ENCODE measurements at places on chromosomes 16 and 17.

- H3K4me1 ChIP-seq, result peaks cover 13% of the 10 kb centered on the region
- H3K27me3 ChIP-seq, result peaks cover 10% of the 10 kb centered on the region
- H3K4me3 ChIP-seq, result no peak overlapping the region
These were observed 27.2 kb upstream of the ITGAX start for GRCh38 chr16:31327646-31328225.

DNA sequence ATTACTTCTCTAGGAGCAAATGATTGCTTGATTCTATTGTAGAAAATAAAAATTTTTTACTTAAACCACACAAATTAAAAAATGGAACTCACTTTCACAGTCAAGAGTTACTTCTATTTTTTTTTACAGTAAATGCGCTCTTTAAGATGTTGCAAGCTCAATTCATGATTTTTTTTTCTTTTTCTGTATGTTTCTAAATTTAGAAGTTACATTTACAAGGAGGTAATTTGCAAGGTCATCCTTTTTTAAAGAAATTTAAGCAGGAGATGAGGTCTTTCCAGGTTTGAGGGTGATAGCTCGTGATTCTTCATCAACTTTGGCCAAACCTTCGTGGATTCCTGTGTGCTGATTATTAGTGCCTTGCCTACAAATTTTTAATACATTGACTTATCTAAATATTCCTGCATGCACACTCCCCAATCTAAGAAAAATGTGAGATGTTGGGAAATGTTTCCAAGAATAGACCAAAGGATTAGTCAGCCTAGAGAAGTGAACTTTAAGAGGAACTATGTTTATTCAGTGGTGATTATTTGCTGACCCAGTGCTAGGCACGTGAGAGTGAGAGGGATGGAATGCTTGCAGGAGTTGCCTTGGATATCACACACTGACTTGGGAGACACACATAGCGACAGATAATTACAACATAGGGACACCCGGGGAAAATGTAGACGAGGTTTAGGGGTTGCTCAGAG lies 429.8 kb downstream of the MAF start:
- no peak overlapping the region for H3K27ac ChIP-seq
- peaks cover 7% of the 10 kb centered on the region for H3K27me3 ChIP-seq
- H3K36me3 ChIP-seq, result peaks cover 11% of the 10 kb centered on the region
- no peak for DNase-seq

DNA sequence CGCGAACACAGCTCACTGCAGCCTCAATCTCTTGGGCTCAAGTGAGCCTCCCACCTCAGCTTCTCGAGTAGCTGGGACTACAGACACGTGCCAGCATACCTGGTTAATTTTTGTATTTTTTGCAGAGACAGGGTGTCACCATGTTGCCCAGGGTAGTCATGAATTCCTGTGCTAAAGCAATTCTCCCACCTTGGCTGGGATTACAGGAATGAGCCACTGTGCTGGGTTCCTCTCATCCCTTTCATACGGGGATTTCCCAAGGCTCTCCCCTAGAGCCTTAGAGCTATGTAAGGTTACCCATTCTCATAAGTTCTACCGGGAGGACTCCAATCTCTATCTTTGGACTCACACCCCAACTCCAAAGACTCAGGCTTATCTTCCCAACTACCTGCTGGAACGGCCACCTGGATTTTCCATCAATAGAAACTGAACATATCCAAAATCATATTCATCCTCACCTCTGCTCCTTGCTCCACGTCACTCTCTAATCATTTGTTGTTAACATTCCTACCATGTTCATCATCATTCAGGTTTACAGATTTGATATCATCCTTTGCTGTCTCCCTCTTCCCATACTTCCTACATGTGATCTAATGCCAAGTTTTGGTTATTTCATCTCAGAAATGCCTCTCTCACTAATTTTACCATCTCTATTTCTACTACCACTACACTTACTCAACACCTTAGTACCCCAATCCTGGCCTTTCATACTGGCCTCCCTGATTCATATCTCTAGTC lies 92.5 kb downstream of the NCOR1 start:
- no peak overlapping the region for H3K4me3 ChIP-seq
- DNase-seq, result no peak
- no peak overlapping the region for H3K27ac ChIP-seq

- DNase-seq, result no peak
- peaks cover 7% of the 10 kb centered on the region for H3K4me1 ChIP-seq
- H3K27me3 ChIP-seq, result no peaks in the 10 kb centered on the region
- no peaks in the 10 kb centered on the region for H3K36me3 ChIP-seq
- H3K27ac ChIP-seq, result no peak overlapping the region
These were observed 14.2 kb downstream of the NFAT5 start for GRCh38 chr16:69579783-69580481.

- H3K27ac ChIP-seq, result no peak overlapping the region
- no peak for DNase-seq
- H3K4me3 ChIP-seq, result no peak overlapping the region
- peaks cover 11% of the 10 kb centered on the region for H3K4me1 ChIP-seq
- peaks cover 57% of the 10 kb centered on the region for H3K27me3 ChIP-seq
- H3K36me3 ChIP-seq, result no peaks in the 10 kb centered on the region
These were observed 11.9 kb upstream of the ZNHIT3 start for GRCh38 chr17:36474571-36474970.

DNA sequence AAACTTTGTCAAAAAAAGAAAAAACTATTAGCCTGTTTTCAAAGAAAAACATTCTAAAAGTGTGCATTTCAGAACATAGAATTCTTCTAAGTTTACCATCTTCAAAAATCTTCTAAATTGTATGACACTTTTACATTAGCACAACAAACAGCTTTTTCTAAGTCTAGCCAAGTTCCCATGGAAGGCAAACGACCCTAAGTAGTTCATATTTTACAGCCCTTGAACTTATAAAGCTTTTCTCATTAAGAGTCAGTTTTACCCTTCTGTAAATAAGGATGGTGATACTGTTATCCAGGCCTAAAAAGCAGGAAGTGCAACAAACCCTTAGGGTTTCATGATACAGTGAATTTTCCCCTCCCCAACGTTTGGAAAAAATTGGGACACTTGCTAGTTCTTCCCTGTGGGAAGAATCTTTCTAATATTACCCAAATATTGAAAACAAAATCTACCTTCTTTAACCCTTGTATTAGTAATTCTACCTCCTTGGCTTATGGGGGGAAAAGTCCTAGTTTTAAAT lies 4.0 kb upstream of the ARL6IP1 start:
- H3K27me3 ChIP-seq, result no peaks in the 10 kb centered on the region
- peaks cover 18% of the 10 kb centered on the region for H3K4me1 ChIP-seq
- no peak for DNase-seq

DNA sequence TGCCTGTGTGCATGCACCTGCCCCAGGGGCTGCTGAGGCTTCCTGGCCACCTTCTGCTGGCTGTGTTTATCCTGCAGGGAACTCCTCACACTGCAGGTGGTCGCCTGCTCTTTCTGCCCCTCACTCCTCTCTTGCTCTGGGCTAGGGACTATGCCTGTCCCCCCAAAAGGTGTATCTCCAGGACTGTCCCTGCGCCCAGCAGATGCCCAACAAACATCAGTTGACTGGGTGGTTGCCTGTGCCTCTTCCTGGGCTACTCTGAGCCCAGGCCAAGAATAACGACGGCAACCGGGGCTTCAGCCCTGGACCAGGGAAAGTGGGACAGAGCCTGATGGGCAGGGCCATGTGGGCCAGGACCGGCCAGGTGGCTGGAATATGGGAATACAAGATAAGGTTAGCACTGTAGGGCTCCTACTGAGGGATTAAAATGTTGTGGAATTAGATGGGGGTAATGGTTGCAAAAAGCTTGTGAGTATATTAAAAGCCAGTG lies 55.4 kb downstream of the VAC14 start:
- no peak overlapping the region for H3K4me3 ChIP-seq
- H3K4me1 ChIP-seq, result peaks cover 3% of the 10 kb centered on the region
- H3K36me3 ChIP-seq, result peaks cover 13% of the 10 kb centered on the region
- H3K27me3 ChIP-seq, result no peaks in the 10 kb centered on the region
- no peak for DNase-seq

GRCh38 chr17:38730526-38731379 lies 612 bp downstream of the CISD3 start:
- H3K4me1 ChIP-seq, result peaks cover 39% of the 10 kb centered on the region
- peak overlapping the region; percentile 98 for H3K4me3 ChIP-seq
- H3K27ac ChIP-seq, result peak overlapping the region; percentile 93
- no peaks in the 10 kb centered on the region for H3K27me3 ChIP-seq

DNA sequence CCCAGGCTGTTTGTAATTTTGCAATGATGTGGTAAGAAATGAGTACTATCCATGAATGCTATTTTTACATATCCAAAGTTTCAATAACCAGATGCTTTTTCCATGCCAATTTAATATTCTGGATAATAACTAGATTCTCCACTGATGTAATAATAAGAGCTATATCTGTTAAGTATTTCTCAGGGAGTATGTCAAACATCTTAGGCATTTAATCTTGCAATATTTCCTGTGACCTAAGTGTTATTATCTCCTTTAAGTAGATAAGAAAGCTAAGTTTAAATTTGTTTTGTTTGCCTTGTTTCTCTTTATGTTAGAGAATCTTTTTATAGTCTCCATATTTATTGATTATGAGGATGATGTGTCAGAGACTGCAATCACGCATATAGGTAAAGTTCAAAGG lies 32.3 kb upstream of the HS3ST3A1 start:
- no peak for DNase-seq
- no peaks in the 10 kb centered on the region for H3K27me3 ChIP-seq
- H3K4me3 ChIP-seq, result no peak overlapping the region
- no peaks in the 10 kb centered on the region for H3K4me1 ChIP-seq

GRCh38 chr17:49414622-49415350 lies at the start of gene PHB1:
Gene PHB1 (minus strand): TSS chr17:49414882. CDS start chr17:49413264, 1,618 bp downstream.
- H3K27me3 ChIP-seq, result no peaks in the 10 kb centered on the region
- H3K36me3 ChIP-seq, result peaks cover 20% of the 10 kb centered on the region

DNA sequence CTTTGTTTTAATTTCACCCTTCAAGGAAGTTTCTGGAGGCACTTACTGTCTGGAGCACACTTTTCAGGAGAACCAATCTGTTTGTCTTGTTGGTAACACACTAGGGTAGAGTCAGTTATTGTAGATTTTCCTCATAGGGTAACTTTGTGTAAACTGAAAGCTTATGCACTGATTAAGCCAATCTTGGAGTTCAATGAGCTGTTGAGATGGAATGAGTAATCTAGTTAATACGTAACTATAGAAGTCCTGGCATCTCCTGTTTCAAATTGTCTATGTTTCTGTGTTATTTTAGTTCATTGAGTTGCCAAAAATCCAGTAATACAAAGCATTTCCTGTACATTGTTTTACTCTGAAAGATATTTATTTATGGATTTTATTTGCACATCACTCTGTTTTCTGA lies 111.6 kb upstream of the HAS3 start:
- H3K27ac ChIP-seq, result no peak overlapping the region
- no peaks in the 10 kb centered on the region for H3K4me1 ChIP-seq
- H3K36me3 ChIP-seq, result peaks cover 6% of the 10 kb centered on the region
- no peak for DNase-seq

DNA sequence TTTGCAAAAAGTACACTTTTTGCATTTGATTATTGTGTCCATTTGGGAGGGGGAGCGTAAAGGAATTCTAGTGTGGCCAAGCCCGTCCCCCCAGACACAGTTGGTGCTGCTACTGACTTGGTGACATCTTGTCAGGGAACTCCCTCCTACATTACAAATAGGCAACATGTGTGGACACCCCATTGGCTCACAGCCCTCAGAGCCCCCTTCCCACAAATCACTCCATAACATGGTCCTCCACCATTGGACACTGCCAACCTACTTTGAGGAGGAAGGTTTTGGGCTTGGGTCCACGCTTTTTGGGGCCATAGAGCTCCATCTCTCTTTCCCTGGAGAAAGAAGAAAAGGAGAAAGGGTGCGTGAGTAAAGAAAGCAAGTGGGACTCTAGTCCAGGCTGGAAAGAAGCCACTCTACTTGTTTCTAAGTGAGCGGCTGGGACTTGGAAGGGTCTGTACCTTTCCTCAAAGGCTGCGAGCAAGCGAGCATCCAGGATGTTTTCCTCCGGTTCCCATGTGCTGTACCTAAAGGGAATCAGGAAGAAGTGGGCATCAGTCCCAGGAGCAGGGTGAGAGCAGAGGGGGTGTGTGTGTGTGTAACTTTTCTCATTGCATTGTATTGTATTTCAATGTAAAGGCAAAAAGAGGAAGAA lies 958 bp downstream of the CBX8 start:
- no peaks in the 10 kb centered on the region for H3K36me3 ChIP-seq
- peak overlapping the region; percentile 93 for H3K4me3 ChIP-seq
- H3K4me1 ChIP-seq, result peaks cover 34% of the 10 kb centered on the region
- no peak for DNase-seq
- H3K27me3 ChIP-seq, result peaks cover 33% of the 10 kb centered on the region
- peak overlapping the region; percentile 82 for H3K27ac ChIP-seq

- no peak for DNase-seq
- H3K27me3 ChIP-seq, result peaks cover 28% of the 10 kb centered on the region
- H3K4me1 ChIP-seq, result no peaks in the 10 kb centered on the region
- no peak overlapping the region for H3K27ac ChIP-seq
- no peak overlapping the region for H3K4me3 ChIP-seq
- peaks cover 8% of the 10 kb centered on the region for H3K36me3 ChIP-seq
These were observed 19.8 kb upstream of the ABCA5 start for GRCh38 chr17:69346766-69347165.

DNA sequence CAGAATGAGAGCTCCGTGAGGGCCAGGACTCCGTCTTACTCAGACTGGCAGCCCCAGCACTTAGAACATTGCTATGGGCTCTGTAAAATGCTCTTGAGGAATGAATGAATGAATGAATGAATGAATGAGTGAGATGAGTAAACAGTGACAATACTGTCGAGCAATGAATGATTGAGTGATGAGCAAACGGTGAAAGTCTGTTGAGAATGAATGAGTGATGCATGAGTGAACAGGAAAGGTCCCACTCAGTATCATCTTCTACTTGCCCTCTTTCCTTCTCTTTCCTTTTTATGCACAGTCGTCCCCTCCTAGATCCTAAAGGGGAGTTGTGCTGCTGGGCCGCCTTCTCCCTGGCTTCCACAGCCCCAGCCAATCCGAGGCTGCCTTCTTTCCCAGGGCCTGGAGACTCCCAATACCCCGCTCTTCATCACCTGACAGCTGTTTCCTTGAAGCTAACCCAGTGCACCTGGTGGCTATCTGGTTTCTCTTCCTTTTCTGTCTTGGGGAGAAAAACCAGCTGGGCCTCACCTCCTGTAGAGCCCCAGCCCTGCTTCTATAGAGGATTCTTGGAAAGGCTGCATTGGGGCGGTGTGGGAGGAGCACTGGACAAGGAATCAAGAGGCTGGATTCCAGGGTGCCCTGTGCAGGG lies 32.7 kb upstream of the CACNG1 start:
- H3K36me3 ChIP-seq, result no peaks in the 10 kb centered on the region
- no peak overlapping the region for H3K4me3 ChIP-seq
- H3K4me1 ChIP-seq, result no peaks in the 10 kb centered on the region

DNA sequence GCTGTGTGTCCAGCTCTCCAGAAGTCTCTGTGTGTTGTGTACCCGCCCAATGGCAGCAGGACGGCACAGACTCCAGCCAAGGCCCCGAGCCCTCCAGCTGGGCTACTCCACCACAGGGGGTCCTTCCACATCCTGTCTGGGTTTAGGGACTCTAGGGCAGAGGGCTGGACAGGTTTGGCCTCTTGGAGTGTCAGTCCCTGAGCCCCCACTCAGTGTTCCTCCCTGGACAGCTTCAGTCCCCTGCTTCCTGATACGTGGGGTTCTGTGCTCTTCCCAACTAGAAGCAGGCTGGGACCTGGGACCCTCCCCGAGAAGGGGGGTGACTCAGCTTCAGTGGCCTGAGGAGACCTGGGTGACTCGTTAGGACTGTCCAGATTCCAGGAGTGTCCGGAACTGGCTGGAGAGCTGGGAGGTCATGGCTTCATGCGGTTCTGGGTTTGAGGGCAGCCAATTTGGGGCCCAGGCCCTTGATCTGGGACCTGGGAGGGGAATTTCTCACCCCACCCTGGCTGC lies 4.2 kb downstream of the CDK3 start:
- H3K4me3 ChIP-seq, result no peak overlapping the region
- no peak overlapping the region for H3K27ac ChIP-seq
- no peak for DNase-seq
- peaks cover 8% of the 10 kb centered on the region for H3K4me1 ChIP-seq
- H3K36me3 ChIP-seq, result no peaks in the 10 kb centered on the region
- H3K27me3 ChIP-seq, result no peaks in the 10 kb centered on the region

- no peaks in the 10 kb centered on the region for H3K36me3 ChIP-seq
- peak overlapping the region; percentile 71 for H3K27ac ChIP-seq
- H3K4me1 ChIP-seq, result peaks cover 36% of the 10 kb centered on the region
These were observed 30.3 kb upstream of the SUPT4H1 start for GRCh38 chr17:58382108-58382871.

All from naive B cell (primary cell).